Stimulated activated CD8-positive, alpha-beta memory T cell treated with anti-CD3 and anti-CD28 coated beads, Interleukin-4, amount 100 ng/mL, for 4 hours (primary cell): ENCODE measurements at places on chromosomes 6 and 20.
A peak's percentile ranks its signal among the peaks of the same experiment; 100 is the strongest.

DNA sequence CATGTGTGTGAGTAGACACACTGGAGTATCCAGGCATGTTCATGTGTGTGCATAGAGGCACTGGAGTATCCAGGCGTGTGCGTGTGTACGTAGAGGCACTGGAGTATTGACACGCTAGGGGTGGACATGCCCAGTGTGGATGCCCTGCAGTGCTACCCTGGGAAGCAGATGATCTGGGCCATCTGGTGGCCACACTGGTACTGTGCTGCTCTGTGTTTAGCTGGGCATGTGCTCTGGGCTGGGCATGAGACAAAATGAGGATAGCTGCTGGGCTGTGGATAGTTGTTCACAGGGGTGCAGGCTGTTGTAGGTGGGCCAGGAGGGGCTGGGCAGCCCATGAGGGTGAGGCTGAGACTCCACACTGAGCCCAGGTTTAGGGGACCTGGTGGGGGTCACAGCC, 24.0 kb upstream of the NPBWR2 start:
- DNase-seq, result no peak

DNA sequence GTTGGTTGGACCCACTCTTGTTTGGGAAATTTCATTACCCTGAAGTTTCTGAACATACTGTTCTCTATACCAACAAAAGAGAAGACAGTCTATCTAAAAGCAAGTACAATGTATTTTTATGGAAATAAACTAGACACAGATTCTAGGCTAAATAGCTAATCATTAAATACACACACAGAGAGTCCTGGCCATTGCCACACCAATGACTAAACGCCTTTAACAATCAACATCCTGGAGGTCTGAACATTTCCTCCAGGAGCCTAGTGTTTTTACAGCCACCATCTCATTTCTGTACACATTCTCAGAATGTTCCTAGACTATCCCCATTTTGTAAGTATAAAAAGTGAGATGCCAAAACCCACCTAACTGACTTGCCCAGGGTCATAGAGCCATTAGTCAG, 141.6 kb upstream of the RREB1 start:
- no peak for DNase-seq

- DNase-seq, result no peak
Observed at GRCh38 chr6:18235524-18235923, 28.8 kb downstream of the DEK start.

- no peak for DNase-seq
Observed at GRCh38 chr6:78487401-78487800, 379.9 kb upstream of the IRAK1BP1 start.

- no peak for DNase-seq
Observed at GRCh38 chr6:127963495-127963894, 62.6 kb upstream of the THEMIS start.

DNA sequence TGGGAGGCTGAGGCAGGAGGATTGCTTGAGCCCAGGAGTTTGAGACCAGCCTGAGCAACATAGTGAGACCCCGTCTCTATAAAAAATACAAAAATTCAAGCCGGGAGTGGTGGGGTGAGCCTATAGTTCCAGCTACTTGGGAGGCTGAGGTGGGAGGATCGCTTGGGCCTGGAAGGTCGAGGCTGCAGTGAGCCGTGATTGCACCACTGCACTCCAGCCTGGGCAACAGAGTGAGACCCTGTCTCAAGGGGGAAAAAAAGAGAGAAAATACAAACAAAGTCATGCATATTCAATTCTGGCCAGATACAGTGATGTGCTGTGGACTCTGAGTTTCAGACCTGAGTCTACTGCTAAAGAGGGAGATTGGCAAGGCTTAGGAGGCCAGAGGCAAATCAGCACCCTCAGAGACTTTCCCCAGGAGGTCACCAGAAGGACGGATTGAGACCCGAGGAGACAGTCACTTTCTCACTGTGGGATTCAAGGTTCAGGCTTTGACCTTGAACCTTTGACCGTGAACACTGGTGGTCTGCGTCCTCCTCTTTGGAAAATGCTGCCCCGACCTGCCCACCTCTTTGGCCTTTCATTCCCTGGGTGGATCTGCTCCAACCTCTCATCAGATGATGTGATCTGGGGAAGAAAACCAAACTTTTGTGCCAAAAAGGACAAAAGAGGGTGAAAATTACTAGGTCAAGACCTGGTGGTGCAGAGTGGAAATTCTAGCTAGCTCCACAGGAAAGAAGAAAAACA, 31.2 kb downstream of the TGM2 start:
- no peak for DNase-seq

DNA sequence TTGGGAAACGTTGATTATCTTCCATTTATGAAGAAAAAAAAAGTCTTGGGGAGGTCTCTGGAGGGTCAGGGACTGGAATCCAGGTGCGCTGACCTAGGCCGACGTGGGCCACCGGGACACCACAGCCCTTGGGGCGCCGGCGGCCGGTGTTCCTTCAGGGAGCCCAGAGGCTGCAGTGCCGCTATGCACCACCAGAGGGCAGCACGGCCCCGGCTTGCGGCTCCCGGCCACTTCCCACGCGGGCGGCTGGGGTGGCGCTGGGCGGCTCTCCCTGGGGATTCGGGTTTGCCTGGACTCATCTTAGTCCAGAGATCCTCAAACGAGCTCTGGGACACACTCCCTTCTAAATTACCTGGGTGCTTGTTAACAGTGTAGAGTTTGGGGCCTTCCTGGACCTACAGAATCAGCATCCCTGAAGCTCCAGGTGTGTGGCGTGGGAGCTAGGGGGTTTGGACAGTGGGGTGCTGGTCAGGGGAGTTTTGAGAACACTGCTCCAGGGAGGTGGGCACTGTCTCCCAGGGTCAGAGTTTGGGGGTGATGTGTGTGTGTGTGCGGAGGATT, 23.0 kb upstream of the GTSF1L start:
- DNase-seq, result peak; percentile 45

DNA sequence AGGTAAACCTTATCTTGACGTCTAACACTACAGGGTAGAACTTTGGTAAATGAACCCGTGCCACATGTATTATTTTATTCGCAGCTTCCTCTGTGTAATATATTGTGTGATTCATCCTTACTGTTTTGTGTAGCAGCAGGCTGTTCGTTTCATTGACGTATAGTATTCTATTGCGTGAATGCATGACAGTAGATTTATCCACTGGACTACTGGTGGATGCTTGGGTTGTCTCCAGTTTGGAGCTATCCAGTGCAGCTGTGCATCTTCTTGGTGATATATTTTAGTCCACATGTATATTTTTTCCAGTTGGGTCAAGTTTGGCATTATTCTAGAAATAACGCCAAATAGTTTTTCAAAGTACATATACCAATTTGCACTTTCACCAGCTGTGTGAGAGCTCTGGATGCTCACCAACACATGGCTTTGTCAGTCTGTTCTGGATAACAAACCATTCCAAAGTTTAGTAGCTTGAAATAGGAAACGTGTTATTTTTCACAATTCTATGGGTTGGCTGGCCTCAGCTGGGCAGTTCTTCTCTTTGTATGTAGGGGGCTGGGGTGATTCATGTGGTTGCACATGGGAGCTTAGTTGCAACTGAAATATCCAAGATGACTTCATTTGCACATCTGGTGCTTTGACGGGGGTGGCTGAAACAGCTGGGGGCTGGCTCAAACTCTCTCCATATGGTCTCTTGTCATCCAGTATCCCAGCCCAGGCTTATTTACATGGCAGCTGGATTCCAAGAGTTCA, 9.3 kb downstream of the ECT2L start:
- no peak for DNase-seq

DNA sequence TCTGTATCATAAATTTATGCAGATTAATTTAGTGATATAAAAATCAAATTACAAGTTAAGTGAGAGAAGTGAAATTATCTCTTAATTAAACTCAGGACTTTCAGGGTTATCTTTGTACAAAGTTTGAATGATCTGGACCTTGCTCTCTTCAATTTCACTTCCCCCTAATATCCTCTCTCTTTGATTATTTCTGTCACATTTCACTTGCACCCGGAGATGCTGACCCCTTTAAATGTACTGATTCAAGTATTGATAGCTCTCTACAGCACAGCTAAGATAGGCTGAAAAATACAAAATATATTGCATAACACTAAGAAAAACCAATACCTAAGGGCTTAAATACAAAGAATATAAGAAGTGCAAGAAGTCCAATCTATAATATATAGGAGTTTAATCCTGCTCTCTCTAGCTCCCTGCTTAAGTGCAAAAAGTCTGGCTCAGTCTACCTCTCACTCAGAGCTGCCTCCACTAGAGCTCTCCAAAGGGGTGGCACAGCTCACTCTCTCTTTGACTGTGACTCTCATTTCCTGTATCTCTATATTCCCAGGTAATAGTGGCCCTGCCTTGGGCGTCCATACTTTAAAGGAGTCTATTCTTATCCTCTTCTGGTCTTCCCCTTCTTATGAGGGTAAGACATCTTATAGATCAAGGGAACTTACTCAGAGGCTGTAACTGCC, 588.4 kb downstream of the RFPL4B start:
- DNase-seq, result no peak

DNA sequence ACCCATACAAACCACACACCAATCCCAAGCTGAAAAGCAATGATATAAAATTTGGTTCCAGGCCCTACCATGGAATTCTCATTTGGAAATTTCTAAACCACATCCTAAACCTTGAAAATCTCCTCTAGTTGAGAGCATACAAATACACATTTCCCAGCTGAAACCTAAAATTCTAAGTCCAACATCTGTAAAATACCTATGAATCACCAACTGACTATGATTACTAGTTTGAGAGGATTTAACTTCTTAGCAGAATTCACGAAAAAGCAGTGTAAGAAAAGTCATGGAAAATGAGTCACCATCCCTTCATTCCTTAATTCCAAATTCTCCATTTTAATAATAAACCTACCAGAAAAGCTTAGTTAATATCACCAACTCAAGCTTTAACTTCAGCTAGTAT, 15.4 kb downstream of the RANBP9 start:
- DNase-seq, result no peak

DNA sequence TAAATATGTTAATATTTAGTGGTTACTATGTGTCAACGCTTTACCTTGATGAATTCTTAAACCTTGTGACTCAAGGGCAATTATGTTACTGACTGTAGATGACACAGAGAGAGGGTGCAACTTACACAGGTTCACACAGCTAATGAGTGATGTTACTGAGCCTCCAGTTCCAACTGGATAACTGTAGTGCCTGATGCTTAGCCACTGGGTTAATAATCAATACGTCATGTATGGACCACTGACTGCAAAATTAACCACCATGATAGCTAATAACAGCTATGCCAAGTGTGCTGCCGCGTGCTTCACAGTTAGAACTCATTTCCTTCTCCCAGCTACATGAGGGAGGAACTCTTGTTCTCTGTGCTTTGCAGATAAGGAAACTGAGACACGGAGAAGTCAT, 45.4 kb downstream of the SIRPA start:
- DNase-seq, result no peak

- DNase-seq, result no peak
Observed at GRCh38 chr6:30380464-30380863, 35.5 kb downstream of the RPP21 start.

DNA sequence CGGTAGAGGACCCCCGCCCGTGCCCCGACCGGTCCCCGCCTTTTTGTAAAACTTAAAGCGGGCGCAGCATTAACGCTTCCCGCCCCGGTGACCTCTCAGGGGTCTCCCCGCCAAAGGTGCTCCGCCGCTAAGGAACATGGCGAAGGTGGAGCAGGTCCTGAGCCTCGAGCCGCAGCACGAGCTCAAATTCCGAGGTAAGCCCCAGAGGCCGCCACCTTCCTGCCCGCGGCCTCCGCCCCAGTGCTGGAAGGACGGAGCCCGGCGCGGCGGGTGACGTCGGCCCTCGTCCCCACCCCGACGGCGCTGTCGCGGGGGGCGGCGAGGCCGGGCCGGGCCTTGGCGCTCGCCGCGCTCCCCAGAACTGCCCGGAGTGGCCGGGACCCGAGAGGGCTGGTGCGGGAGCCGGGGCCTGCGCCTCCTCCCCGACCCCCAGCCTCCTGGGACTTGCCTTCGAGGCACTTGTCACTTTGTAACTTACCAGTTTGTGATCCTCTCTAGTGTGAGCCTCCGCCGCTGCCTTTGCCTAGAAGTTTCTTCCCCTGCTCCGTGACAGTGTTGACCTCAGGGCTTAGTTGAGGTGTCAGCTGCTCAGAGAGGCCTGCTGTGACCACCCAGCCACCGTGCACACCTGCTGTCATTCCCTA, 417 bp downstream of the VAPB start:
- no peak for DNase-seq

GRCh38 chr6:42564506-42564825, 637 bp downstream of the UBR2 start:
- DNase-seq, result no peak

DNA sequence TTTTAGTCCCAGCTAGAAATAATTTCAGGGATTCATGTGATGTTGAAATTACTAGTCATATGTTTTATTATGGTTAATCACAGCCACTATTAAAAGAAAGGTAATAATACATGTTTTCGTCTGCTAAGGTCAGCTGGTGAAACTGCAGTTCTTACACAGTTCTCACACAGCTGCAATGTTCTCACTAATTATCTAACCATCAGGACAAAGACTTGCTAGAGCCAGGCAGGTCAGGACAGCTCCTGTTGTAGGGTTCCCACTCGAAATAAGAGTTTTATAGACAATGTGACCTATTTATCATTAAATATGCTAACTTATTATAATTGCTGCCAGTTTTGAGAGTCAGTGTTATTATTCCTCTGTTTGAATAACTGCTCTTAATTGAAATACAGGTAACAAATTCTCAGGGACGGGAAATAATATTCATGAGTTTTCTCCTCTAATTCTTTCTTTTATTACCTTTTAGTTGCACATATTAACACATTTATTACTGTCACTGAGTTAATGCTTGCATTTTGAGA, 97.9 kb downstream of the GJA1 start:
- DNase-seq, result no peak

DNA sequence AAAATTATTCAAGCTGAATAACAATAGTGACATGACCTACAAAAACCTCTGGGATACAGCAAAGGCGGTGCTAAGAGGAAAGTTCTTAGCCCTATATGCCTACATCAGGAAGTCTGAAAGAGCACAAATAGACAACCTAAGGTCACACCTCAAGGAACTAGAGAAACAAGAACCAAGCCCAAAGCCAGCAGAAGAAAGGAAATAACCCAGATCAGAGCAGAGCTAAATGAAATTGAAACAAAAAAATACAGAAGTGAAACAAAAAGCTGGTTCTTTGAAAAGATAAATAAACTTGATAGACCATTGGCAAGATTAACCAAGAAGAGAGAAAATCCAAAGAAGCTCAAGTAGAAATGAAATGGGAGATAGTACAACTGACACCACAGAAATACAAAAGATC, 47.6 kb upstream of the NOTCH4 start:
- no peak for DNase-seq

GRCh38 chr20:34215711-34216381, 25.4 kb upstream of the ASIP start:
- peak; percentile 2 for DNase-seq

- DNase-seq, result no peak
Observed at GRCh38 chr6:156948277-156948676, 171.1 kb downstream of the ARID1B start.

- DNase-seq, result no peak
Observed at GRCh38 chr6:98836025-98836961, 1.9 kb downstream of the POU3F2 start.

GRCh38 chr20:4573564-4574355, 147.9 kb upstream of the PRND start:
- no peak for DNase-seq
